ENCODE measurements at places on chromosomes 3 and 15. TPM values are rescaled to one million over a fixed set of nuclear protein-coding genes. Genes with fewer than 3 reads are reported as not detected.

The ITGA11 gene
- 2.9 TPM for polyA plus RNA-seq

GRCh38 chr3:37905346-37905745 lies 43.7 kb downstream of the CTDSPL start:
- no peak for DNase-seq

GRCh38 chr15:99721104-99721778 lies 12.0 kb downstream of the LYSMD4 start:
- DNase-seq = no peak

The CCR9 gene
- polyA plus RNA-seq = 0.13 TPM

- DNase-seq = no peak
Observed at GRCh38 chr3:70120357-70120966, 120.9 kb downstream of the SAMMSON start.

DNA sequence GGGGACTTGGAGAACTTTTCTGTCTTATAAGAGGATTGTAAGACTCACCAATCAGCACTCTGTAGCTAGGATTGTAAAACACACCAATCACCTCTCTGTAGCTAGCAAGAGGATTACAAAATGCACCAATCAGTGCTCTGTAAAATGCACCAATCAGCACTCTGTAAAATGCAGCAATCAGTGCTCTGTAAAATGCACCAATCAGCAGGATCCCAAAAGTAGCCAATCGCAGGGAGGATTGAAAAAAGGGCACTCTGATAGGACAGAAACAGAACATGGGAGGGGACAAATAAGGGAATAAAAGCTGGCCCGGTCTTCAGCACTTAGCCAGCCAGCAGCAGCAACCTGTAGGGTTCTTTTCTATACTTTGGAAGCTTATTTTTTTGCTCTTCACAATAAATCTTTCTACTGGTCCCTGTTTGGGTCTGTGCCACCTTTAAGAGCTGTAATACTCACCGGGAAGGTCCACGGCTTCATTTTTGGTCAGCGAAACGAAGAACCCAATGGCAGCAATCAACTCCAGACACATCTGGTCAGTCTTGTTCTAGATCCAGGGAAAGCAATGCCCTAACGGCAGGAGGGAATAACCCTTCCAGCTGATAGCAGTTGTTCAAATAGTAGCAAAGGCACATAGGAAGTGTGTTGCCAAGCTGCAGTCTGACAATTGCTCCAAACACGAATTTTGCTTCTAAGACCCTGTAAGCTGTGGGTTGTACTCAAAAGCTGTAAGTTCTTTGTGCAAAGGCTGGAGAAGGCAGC lies 135.6 kb downstream of the TJP1 start:
- no peak for DNase-seq

- no peak for DNase-seq
Observed at GRCh38 chr3:71119171-71119570, 464.4 kb downstream of the FOXP1 start.

DNA sequence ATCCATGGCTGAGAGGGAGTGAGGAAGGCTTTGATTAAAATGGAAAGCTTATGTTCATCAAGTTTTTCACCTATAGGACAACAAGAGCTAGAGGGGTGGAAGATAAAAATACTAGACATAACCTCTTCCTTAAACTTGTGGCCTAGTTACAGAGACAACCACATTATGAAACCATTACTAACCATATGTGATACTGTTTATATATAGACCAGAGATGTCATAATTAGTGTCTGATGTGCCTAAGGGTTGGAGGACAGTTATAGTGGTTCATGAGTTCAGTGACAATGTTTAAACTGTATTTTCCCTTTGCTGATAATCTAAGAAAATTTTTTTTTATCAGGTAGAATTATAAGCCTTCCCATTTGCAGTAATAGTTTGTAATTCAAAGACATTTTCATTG lies 23.7 kb downstream of the PHLDB2 start:
- no peak for DNase-seq

The SLC27A2 gene
- polyA plus RNA-seq = 60.4 TPM

GRCh38 chr3:29514912-29515311 lies 234.0 kb downstream of the RBMS3 start:
- DNase-seq = no peak

The CCR4 gene
- 0.14 TPM for polyA plus RNA-seq

DNA sequence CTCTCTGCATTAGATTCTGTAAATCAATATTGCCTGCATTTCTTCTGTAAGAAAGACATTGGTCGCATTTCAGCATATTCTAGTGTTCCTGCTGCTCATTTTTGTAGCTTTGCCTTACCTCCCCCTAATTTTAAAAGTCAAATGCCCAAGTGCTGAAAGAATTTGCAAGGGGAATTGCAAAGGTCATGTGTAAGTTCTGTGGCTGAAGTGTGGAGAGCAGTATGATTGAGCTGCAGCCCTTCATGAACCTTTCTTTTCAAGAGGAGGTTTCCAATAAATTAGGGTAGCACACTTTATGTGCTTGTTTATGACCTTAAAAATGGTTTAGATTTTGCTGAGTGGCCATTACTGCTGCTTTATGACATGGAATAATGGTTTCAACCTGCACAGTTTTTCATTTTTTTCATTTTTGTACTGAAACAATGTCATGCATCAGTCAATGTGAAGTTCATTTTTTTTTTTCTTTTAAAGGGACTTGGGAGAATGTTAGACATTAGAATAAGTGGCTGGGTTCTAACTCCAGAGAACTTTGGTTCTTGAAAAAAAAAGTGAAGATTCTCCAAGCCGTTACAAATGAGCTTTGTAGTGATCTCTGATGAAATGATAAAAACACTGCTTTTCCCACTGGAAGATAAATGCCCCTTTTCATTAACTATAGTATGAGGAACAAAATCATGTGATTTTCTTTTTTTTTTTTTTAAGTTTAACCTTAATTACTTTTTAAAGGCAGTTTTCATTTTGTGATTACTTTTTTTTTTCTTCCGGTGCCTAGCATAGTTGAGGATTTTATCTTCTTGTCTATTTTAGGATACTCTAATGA lies 99.6 kb downstream of the MITF start:
- DNase-seq = no peak

GRCh38 chr3:164832216-164832615 lies 246.1 kb downstream of the SI start:
- no peak for DNase-seq

DNA sequence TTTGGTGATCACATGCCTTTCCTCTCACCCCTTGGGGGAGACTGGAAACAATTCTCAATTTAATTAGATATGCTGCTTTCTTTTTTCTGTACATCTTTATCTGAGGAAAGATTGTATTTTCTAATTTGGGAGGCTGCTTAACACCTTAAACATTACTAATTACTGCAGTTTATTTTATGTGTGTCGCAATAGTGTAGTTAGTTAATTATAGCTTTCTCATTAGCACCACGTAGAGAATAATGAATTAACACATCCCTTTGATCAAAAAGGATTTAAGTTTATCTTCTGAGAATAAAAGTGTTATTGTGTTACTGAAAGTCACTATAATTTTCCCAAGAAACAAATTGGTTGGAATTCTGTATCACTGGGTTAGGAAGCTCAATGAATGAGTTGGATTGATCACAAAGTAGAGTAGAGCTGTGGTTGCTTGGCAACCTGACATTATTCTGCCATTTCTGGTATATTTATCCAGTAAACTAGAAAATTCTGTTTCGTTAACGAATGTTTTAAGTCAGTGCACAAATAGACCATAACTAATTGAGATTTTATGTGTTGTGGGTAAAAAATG lies 4.3 kb downstream of the CHL1 start:
- no peak for DNase-seq

DNA sequence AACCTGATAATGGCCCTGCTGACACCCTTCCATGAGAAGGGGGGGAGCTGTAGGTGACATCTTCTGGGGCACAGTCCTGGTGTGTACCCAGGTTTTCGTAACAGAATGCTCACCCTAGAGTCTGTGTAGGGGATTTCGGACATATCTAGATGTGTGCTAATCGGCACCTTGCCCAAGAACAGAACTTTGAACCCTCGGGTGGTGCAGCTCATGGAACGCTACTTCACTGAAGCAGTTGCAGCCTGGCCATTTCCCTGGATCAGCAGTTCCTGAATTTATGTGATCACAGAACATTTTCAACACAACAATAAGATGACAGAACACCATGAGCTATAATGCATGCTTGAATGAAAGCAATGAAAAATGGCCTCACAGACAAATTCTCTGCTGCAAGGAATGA lies 57.5 kb upstream of the MUC13 start:
- DNase-seq = no peak

DNA sequence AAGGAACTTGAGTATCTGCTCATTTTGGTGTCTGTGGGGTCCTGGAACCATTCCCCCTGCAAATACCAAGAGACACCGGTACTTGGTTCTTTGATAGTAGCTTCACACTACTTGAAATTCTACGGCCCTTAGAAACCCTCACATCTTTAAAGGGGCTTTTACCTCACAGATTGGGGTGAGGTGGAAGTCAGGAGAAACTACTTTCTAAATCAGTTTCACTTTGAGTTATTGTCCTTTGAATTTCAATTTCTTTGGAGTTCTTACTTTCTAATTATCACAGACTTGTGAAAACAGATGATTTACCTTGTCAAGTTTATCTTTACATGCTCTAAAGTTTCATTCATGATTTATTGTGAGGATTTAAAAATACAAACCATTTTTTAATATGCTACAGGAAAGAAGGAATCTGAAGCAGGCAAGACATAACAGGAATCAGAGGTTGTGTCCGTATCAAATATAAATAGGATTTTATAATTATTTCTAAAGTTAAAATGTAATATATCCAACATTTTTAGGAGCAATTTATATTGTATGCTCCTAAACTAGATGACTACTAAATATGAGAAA lies 98.9 kb downstream of the NEDD4 start:
- no peak for DNase-seq

The DGKG gene
- polyA plus RNA-seq = 0.95 TPM

The PLA2G4B gene
- 16.4 TPM for polyA plus RNA-seq

DNA sequence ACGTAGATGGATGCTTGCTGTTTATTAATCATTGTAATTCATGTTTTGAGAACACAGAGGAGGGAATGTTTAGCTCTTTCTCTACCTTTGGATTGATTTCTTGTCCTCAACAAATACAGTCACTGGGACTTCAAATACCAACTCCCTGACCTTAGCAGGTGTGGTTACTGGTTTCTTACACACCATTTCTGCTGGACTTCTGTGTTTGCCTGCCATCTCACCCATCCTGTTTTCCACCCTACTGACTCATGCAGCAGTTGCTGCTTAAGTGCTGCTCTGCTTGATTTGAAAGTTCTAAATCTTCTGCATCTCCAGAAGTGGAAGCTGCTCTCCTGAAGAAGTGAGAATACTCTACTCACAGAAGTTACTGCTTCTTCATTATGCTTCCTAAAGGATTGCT lies 170.3 kb downstream of the ZPLD1 start:
- no peak for DNase-seq

- no peak for DNase-seq
Observed at GRCh38 chr3:14137004-14137403, 12.2 kb downstream of the TMEM43 start.

The BNIP2 gene
- polyA plus RNA-seq = 56.6 TPM

- DNase-seq = no peak
Observed at GRCh38 chr3:170766253-170766652, 103.7 kb downstream of the RPL22L1 start.

GRCh38 chr3:64659617-64659978 lies 28.2 kb downstream of the ADAMTS9 start:
- no peak for DNase-seq

The CA12 gene
- polyA plus RNA-seq = 92.1 TPM

- DNase-seq = no peak
Observed at GRCh38 chr15:88574655-88575054, 28.2 kb upstream of the DET1 start.

- DNase-seq = no peak
Observed at GRCh38 chr3:107661447-107662123, 138.8 kb downstream of the BBX start.

The MIX23 gene
- polyA plus RNA-seq = 55.4 TPM

GRCh38 chr15:96500508-96500907 lies 170.0 kb downstream of the NR2F2 start:
- DNase-seq = no peak

The CHRNA7 gene
- polyA plus RNA-seq = 26.2 TPM

- DNase-seq = no peak
Observed at GRCh38 chr3:144638009-144638408, 666.4 kb downstream of the DIPK2A start.

The RARRES1 gene
- 19.9 TPM for polyA plus RNA-seq

The EPHA6 gene
- polyA plus RNA-seq = 0.93 TPM

The ADAMTS17 gene
- polyA plus RNA-seq = 2.1 TPM

DNA sequence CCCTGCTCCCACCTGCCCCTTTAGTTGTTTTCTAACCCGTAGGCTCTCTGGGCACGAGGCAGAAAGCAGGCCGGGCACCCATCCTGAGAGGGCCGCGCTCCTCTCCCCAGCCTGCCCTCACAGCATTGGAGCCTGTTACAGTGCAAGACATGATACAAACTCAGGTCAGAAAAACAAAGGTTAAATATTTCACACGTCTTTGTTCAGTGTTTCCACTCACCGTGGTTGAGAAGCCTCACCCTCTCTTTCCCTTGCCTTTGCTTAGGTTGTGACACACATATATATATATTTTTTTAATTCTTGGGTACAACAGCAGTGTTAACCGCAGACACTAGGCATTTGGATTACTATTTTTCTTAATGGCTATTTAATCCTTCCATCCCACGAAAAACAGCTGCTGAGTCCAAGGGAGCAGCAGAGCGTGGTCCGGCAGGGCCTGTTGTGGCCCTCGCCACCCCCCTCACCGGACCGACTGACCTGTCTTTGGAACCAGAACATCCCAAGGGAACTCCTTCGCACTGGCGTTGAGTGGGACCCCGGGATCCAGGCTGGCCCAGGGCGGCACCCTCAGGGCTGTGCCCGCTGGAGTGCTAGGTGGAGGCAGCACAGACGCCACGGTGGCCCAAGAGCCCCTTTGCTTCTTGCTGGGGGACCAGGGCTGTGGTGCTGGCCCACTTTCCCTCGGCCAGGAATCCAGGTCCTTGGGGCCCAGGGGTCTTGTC lies 48.5 kb downstream of the PGPEP1L start:
- no peak for DNase-seq

DNA sequence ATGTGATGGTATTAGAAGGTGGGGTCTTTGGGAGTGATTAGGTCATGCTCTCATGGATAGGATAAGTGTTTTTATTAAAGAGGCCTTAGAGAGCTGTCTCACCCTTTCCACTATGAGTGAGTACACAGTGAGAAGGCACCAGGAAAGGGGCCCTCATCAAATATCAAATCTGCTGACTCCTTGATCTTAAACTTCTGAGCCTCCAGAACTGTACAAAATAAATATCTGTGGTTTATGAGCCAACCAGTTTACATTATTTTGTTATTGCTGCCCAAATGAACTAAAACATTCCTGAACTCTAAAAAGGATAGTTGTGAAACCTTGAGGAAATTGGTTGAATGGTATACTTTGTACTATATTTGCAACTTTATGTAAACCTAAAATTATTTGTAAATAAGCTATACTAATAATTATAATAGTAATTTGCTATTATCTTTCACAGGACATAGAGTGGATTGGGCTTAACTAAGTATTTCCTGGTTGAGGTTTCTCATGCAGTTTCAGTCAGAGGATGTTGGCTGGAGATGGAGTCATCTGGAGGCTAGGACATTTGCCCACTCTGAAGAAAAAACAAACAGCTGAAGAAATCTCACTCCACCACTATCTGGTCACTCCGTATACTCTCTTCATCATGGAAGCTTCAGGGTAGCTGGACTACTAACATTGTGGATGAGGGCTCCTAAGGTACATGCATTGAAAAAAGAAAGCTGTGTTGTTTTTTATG lies 1068.6 kb upstream of the CADM2 start:
- DNase-seq = no peak

GRCh38 chr3:21790466-21790865 lies 39.5 kb upstream of the ZNF385D start:
- no peak for DNase-seq

The ARL14 gene
- 0.17 TPM for polyA plus RNA-seq

Data from renal pelvis (tissue), 12 donors.